Stimulated activated CD4-positive, alpha-beta T cell treated with anti-CD3 and anti-CD28 coated beads, Interleukin-2, amount 100 ng/mL, for 4 hours (primary cell): ENCODE measurements at places on chromosomes 6 and 20.

DNA sequence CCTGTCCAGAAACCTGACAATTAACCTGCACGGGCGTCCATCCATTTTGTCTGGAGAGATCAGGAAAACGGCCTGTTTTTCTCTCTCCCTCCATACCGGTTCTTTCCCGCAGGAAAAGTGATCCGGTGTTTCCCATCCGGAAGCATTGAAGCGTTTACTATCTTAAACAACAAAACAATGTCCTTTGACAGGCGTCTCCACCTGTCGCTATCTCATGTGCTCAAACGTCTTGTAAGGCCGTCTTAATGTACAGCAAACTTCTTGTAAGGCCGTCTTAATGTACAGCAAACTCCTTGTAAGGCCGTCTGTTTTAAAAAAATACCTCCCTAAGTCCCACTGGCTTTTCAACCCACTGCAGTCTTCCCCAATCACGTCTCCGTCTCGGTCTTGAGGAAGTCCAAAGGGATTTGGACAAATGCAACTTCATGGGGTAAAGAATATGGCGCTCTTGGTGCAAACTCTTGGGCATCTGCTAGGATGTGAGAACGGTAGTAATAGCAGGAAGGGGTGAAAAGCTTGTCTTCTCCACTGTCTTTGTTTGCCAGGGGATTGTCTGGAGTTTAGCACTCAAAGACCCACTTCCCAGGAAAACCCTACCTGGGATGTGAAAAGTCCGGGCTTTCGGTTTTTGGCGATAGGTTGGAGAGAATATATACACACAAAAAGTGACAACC is 29.9 kb upstream of the TRIM27 start:
- DNase-seq: no peak

DNA sequence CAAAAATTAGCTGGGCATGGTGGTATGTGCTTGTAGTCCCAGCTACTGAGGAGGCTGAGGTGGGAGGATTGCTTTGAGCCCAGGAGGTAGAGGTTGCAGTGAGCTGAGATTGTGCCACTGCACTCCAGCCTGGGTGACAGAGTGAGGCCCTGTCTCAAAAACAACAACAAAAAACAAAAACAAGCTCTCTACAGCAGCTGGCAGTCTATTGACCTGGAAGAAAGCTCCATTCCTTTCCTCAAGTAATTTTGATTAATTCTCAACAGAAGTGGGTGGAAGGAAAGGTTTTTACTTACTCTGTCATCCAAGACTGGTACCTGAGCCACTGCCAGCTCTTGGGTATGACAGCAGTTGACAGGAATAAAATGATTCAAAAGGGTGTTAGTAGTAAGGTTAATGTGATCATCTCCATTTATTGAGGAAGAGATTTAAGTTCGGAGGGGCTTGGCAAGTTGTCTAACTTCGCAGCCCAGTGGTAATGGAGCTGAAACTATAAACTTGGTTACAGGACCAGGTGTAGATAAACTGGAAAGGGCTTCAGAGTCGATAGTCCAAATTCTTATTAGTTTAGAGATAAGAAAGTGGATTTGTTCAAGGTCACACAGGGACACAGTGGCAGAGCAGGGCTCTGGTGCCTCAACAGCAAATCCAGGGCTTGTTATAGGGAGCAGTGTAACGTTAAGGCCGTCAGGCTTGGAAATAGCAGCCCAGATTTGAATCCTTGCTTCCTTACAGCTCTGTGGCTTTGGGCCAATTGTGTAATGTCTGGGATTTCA is 14.8 kb downstream of the SRSF3 start:
- DNase-seq: no peak

DNA sequence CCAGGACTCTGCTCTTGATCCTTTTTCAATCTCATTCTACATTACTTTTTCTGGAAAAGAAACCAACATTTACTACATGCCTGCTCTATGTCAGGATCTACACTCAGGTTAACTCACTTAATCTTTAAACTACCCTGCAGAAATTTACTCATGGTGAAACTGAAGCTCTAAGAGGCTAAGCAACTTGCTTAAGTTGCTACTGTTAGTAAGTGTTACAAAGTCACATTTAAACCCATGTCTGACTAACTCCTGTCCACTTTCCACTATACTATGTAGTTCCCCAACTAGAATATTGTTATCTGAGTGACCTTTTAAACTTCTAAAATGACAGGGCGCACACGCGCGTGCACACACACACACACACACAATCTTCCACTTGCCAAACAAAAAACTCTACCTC is 5.0 kb downstream of the CEP162 start:
- DNase-seq: no peak

DNA sequence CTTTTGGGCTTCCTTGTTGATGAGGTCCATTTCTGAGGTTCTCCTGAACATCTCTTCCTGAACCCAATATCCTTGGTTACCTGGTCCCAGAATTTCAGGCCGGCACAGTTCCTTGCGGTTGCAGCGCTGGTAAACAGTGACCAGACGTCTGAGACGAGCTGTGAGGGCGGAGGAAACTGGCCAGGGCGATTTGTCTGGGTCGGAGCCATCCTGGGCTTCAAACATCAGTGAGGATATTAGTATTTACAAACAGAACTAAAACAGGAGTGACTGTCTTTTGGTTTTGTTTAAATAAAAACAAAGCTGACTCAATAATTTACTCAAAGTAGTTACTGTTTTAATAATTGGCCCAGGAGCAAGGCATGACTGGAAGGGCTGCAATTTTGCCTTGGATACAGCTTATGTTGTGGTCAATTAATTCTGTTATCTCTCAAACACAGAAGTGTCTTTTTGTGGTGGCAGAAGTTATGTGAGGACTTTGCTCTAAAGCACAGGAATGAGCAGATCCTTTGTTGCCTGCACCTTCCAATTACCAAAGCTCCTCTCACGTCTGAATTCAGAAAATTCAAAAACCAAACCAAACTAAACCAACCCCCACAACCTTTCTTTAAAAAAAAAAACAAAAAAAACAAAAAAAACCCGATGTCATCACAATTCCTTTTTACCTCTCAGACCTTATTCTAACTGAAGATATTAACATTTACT is 58.7 kb upstream of the EMILIN3 start:
- DNase-seq: no peak

GRCh38 chr20:39066471-39067242 is 104.5 kb downstream of the DHX35 start:
- DNase-seq: no peak

- no peak for DNase-seq
These were observed 183.1 kb downstream of the UBE3D start for GRCh38 chr6:82882363-82883023.

DNA sequence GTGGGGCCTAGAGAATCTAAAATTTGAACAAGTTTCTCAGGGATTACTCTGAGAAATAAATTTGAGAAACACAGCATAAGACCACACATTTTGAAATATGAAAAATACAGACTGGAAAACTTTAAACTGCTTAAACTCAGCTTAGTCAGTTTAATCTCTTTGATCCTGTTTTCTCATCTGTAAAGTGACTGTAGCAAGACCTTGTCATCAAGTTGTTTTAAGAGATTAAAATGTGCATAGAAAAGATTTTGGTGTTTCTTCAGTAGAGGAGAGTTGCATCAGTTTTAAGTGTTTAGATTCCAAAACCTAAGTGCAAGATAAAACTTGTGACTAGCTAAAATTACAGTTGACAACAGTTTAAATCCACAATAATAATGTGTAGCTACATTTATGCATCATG is 8.1 kb upstream of the BCKDHB start:
- DNase-seq: no peak

DNA sequence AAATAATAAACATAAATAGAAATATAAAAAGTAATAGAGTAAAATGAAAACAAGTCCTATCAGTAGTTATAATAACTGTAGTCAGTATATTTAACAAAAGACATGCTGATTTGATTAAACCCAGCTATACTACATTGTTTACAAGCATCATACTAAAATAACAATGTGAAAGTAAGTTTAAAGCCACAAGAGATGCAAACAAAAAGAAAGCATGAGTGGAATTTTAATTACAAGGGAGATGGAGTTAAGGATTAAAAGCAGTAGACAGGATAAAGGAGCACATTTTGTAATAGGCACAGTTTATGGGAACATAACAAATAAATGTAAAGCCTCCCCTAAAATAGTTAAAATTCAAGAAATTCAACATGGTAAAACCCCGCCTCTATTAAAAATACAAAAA is 41.5 kb downstream of the SENP6 start:
- DNase-seq: no peak
